ENCODE measurements at places on chromosomes 7 and 10.

DNA sequence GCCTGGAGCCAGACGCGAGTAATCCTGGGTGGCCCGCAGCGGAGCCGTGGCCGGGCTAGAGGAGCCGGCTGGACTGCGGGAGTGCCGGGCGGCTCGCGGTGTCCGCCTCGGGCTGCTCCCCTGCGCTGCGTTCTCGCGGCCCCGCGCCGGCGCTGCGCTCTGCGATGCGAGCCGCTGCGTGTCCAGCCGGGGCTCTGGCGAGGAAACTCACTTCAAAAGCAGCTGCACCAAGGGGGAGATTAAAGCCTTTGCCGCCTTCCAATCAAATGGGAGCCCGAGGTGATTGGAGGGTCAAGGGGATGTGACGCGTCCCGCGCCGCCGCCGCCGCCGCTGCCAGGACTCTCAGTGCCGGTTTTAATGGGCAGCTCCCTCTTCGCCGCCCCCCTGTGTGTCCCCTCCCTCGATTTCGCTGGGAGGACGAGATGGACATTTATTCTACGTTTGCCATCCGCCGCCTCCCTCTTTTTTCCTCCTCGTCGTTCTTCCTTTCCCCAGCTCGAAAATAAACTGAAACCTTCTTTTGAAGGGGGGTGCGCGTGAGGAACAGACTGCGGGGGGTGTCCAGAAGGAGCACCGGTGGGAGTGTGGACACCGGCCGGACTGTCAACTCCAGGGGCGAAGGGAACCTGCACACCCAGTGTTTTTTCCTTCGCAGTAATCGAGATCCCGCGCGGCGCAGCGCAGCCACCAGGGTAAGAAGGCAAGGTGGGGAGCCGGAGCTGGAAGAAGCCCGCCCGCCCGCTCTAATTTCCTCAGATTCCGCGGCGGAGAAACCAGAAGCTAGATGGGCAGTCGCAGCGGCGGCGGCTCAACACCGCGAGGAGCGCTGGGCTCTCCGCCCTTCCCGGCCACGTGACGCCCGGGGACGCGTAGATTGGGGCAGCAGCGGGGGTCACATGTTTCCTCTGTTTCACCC, at the start of gene ZNF503:
Gene ZNF503 (minus strand): TSS at position 196 of the 917 bp plus-strand sequence. CDS start 345 bp downstream, outside the sequence.
- no peak for DNase-seq

GRCh38 chr10:110007161-110007700, 553 bp upstream of the ADD3 start:
- peak; percentile 27 for DNase-seq

GRCh38 chr7:15407910-15408309, 153.9 kb downstream of the AGMO start:
- DNase-seq: no peak

GRCh38 chr10:7458556-7458955, 47.7 kb upstream of the SFMBT2 start:
- no peak for DNase-seq

DNA sequence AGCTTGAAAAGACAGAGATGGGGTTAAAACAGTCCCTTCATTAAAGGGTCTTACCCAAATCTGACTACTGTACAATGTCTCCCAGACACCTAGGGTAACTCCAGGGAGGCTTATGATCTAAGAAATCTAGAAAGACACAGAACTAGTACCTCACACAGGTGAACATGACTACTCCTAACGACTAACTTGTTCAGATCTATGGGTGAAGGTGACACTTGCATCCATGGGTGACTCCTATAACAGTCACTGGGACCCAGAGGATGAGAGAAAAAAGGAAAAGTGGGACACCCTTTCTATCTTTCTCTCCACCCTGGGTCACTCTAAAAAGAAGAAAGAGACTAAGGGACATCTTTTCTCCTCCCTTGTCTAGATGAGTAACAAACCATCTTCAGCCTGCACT, 19.2 kb downstream of the AKR1C8 start:
- no peak for DNase-seq

DNA sequence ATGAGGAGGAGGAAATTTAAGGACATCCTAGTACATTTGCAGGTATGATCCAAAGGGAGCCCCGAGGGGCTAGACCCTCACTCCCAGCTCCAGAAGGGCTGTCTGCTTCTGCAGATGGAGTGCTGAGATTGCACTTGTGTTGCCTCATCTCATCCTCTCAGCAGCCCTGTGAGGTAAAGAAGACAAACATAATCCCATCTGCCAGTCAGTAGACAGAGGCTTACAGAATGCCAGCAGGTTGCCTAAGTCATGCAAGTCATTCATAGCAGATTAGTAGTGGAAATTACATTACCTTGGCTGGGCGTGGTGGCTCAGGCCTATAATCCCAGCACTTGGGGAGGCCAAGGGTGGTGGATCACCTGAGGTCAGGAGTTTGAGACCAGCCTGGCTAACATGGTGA, 45.4 kb downstream of the BLVRA start:
- DNase-seq: no peak

DNA sequence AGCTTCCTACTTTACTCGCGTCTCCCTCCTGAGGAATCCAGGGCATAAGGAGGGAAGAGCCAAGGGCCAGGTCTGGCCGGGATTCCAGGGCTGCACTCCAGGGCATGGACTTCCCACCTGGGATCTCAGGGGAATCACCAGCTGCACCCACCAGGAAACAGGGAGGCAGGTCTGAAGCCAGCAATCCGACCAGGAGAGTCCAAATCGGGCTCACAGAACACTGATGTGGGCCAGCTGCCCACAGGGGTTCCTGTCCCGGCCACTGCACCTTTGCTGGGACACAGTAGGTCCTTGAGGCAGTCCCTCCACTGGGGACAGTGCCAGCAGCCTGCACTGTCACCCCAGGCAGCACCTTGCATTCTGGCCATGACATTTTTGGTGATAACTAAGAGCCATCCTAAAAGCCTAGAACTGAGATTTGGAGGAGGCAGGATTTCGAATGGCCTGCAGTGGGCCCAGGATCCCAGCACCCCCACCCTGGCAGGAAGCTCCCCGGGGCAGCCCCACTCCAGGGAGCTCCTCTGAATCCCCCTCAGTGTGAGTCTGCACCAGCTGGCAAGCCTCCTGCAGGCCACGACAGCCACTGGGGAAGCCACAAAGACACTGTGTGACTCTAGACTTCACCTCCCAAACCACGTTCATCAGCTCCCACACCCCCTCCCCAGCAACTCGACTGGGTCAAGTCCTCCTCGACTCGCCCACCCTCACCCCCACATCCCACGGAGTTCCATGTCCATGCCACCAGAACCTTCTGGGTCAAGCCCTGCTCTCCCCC, 71.5 kb upstream of the PPP2R2D start:
- DNase-seq: no peak

DNA sequence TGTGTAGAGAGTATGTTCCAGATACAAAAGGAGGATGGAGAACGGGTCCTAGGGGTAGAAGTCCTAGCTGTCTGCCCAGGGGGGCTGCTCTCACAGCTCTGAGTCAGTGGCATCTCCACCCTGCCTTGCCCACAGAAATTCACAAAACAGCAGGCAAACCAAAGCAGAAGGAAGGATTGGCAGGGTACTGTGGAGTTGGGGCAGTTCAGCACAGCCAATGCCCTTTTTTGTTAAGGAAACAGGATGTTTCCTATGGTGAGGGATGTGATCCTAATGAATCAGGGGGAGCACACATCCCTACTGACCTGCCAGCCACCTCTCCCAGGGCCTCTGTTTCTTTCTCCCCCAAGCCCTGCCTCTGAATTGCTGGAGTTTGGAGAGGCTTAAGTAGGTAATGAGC, 457.6 kb downstream of the PLXNA4 start:
- no peak for DNase-seq

DNA sequence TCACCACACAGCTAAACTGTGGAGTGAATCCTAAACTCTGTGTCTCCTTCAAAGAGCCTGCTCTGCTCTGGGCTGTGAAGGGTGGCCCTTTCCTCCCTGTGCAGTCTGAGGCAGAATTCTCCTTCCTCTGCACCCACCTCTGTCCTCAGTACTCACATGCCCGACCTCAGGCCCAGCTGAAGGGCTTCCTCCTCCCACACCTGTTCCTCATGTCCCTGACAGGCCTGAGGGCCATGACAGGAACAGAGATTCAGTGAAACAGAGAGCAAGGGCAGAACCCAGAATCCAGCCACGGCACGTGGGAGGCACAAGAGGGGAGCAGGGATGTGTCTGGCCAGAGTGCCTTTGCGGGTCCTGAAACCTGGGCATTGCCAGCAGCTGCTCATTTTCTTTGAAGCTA, 13.9 kb downstream of the CREB3L2 start:
- DNase-seq: no peak

- no peak for DNase-seq
Measured at GRCh38 chr10:11345224-11346054, 266.0 kb downstream of the USP6NL start.

- no peak for DNase-seq
Measured at GRCh38 chr7:27866256-27866655, 126.3 kb downstream of the TAX1BP1 start.

GRCh38 chr7:151626422-151627115, 106.9 kb upstream of the RHEB start:
- DNase-seq: no peak

DNA sequence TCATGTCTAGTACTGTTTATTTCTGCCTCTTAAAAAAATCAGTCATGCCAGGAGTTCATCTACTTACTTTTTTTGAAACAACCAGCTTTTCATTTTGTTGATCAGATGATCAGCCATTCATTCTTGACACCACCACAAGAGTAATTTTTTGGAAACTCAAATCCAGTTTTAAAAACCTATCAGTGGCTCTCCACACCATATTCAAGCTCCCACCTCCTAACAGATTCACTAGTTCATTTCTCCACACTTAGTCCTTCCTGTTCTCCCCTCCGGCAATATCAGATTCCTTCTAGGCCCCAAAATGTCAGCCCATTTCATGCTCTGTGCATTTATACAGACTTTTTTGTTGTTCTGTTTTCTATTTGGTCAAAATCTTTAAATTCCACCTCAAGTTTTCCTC, 341.6 kb downstream of the RNLS start:
- no peak for DNase-seq

DNA sequence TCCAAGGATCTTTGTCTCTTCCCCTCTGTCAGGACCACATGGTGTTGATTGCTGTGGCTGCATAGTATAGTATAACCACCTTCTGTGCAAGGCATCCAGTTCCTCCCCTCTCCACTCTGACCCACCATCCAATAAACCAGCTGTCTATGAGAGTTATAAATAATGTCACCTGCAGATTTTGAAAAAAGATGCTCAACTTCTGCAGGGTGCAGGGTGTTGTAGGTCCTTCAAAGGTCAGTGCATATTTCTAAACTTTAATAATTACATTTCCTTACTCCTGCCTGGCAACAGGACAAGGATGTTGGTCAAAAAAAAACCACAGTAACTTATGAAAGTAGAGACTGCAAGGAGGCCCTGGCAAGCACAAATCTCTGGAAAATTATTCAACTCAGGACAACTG, 166.2 kb downstream of the PKD1L1 start:
- DNase-seq: no peak

GRCh38 chr10:21401196-21401595, 124.3 kb downstream of the SKIDA1 start:
- DNase-seq: no peak

GRCh38 chr7:101598986-101599771, 29.9 kb downstream of the MYL10 start:
- no peak for DNase-seq

DNA sequence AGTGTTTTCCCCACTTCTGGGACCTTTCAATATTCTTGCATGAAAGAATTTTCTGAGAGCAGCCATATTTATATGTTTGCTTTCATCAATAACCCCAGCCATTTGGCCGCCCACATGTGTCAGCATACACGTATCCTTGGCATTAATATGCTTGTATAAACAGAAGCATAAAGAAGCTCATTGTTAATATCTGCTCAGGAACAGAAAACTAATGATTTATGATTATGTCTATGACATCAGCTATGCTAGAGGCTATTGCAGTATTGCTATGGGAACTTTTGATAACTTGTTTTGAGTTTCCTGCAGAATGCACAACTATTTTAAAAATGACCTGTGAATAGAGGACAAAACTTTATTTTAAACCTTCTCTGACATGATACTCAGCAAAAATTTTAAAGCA, 300.9 kb upstream of the MTPN start:
- no peak for DNase-seq

DNA sequence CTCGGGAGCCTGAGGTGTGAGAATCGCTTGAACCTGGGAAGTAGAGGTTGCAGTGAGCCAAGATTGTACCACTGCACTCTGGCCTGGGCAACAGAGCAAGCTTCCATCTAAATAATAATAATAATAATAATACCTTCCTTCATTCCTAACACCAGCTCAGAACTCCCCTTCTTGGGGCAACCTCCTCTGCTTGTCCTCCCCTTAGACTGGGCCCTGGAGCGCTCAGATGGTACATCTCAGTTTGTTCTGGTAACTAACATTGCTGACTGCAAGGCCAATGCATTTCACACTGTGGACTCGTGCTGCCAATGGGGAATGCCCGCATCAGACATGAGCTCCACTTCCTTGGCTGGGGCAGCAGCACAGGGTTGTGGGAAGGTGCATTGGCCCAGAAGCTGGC, 77.6 kb downstream of the C10orf105 start:
- DNase-seq: no peak

GRCh38 chr7:155665957-155666287, 21.5 kb downstream of the RBM33 start:
- DNase-seq: no peak

- no peak for DNase-seq
Measured at GRCh38 chr7:106538638-106539037, 122.3 kb downstream of the CCDC71L start.

DNA sequence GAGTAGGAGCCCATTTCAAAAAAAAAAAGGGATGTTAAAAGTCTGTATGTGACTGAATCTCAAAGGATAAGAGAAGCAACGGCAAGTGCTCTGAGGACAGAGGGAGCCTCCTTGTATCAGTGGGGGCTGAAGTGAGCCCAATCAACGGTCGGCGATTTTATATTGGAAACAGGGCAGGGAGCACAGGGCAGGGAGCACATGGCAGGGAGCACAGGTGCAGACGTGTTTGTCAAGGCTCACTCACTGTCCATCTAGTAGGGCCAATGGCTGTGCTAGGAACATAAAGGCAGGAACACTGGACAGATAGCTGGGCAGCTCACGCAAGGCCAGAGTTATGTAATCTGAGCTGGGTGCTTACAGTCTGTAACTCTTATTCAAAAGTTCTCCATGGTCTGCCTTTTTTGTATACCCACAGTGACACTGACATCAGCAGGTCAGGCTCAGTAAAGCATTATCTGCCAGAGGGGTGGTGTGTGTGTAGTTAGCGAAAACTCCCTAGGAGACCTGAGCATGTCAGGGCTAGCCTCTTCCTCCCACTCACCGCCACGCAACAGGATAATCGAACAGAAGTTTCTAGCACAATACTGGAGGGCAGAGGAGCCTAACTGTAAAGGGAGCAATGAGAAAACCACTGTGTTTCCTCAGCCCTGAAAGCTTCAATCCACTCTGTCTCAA, 15.4 kb downstream of the AKR1B1 start:
- no peak for DNase-seq

DNA sequence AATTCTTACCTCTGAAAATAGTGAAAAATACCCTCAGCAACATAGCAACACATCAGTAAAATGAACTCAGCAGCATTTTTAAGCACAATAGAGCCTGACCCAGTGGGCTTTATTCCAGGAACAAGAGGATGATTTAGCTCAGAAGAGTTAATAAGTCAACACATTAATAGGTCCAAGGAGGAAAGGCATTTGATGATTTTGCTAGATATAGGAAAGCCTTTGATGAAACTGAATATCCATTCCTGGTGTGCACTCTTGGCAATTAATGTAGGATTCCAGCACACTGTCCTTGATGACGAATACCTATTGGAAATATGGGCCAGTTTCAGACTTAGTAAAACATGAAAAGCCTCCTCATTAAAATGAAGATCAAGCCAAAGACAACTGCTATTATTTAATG, 42.5 kb downstream of the RASGEF1A start:
- no peak for DNase-seq

GRCh38 chr7:17392846-17393245, 94.4 kb downstream of the AHR start:
- no peak for DNase-seq

All from stimulated activated CD8-positive, alpha-beta memory T cell treated with anti-CD3 and anti-CD28 coated beads, Interleukin-7, amount 100 ng/mL, for 4 hours (primary cell).